ENCODE measurements at places on chromosomes 12 and 14.

DNA sequence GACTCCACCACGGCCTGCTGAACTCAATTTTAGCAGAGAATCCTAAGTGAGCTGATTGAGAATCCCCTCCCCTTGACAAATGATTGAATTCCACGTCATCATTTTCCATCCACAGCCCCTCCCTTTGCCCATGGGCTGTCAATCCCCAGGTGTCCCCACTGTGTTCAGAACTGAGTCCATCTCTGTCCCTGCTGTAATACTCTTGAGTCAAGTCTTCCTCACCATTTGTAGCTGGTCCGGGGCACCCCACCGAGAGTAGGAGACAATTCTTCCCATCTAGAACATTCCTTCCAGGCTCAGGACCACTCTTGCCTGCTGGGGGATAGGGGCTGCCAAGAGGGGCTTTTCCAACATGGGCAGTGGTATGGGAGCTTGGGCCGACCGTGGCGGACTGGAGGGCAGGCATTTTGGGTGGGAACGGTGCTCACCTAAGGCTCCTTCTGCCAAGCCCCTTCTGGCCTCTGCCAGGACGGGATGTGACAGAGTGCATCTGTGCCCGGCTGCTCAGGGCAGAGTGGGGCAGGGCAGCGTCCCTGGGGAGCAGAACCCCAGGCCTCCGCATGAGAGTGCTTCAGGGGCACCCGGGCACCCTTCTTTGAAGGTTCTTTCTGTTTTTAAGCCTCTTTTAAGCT, 218.1 kb upstream of the RTL1 start:
- DNase-seq, result no peak

DNA sequence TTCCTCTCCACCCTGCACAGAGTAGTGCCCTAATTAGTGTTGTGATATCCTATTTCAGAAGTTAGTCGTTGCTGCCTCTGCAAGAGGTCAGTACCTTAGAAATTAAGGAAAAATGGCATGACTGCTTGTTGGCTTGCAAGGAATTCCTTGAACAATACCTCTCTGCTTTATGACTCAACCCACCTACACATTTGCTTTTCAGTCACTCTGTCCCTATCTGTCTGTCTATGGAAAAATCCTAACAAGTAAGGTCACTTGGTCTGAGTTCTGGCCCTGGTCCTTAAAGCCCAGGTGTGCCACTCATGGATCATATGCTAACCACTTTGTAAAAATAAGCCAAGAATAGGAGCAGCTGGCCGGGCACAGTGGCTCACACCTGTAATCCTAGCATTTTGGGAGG, 116.4 kb upstream of the ATF1 start:
- no peak for DNase-seq

- DNase-seq, result no peak
These were observed 2.4 kb downstream of the AGAP2 start for GRCh38 chr12:57735952-57736740.

- no peak for DNase-seq
These were observed 35.3 kb downstream of the TBX3 start for GRCh38 chr12:114648711-114649110.

GRCh38 chr14:34593740-34594375, 36.1 kb downstream of the SNX6 start:
- no peak for DNase-seq

GRCh38 chr14:96748362-96748761, 48.8 kb upstream of the VRK1 start:
- DNase-seq, result no peak

DNA sequence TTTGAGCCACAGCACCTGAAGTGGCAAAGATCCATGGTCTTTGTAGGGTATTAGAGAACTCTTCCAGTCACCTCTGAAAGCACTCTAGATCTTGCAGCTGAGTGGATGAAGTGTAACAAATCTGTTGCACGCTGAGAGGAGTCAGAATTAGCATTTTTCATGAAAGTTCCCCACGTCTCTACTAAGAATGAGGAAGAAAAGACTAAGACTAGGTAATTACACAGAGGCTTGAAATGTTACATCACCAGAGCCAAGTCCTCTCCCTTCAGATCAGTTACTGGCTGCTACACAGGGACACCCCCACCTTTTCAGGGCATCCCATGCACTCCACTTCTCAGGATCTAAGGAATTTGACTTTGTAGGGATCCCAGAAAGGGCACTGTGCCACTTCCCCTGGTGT, 98.6 kb upstream of the FKBP4 start:
- no peak for DNase-seq

GRCh38 chr14:79436335-79436734, 775.0 kb downstream of the DIO2 start:
- DNase-seq, result no peak

DNA sequence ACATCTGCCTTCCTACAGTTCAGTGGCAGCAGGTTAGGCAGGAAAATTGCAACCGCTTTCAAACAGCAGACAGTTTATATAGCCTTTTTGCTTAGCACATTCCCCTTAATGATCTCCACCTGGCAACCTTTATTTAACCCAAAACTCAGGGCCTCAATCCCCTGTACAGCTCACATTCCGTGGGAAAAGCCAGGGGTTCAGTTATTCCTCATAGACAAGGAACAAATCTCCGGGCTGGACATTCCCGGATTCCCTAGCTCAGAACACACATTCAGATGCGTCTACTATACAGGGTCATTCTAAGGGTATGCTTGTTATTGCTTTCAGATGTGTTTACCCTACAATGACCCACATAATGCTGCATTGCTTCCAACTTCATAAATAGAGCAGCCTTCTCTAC, 73.8 kb upstream of the DCN start:
- DNase-seq, result no peak

DNA sequence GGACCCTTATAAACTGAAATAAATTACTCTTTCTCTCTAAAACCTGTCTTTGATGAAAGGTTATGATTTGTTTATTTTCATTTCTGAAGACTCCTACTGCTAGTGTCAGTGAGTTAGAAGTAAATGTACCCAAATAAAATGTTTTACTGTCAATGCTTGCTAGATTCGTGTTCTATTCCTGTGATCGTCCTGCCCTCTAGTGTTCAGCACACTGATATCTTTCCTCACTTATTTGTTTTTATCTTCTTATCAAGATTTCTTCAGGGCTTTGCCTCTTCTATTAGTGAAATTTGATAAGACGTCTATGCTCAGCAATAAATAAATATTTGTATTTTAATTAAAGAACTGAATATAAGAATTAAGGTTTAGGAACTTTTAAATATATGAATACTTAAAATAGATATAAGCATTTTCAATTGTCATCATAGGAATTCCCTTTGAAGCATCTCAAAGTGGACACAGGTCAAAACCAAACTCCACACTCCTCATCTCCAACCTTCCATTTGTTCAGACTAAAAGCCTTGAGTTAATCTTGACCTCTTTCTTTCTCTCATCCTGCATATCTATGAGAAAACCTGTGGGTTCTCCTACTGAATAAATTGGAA, 75.8 kb downstream of the C12orf50 start:
- DNase-seq, result no peak

GRCh38 chr12:6716874-6717437, 6.9 kb upstream of the COPS7A start:
- DNase-seq, result no peak

DNA sequence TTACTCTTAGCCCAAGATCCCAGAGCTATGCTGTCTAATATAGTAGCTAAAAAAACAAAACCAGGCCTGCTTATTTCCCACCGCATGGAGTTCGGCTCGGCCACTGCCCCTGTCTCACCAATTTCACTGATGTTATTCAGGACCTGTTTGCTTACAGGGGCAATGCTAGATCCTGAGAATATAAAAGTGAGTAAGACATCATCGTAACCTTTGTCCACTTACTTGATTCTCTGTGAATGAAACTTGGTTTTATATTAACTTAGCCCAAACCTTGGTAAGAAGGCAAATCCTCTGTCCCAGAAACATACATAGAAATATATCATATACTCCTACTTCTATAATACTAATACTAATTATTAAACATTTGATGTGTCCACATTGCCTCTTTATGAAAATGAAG, 56.6 kb downstream of the RNFT2 start:
- DNase-seq, result no peak

DNA sequence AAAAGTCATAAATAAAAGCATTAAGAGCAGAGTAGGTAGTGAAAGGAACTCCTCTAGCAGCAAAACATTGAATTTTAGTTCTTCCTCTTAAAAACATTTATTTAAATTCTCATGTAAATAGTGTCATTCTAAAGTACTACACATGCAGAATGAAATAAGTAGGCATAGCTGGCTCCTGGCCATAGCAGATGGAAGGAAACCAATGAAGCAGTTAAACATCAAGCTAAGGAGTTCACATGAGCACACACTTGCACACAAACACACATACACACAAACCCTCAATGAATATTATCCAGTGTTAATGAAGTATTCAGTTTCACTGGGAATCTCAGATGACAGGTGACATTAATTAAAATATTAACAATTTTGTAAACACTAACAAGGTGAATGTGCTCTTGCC, 69.3 kb downstream of the SLC35F4 start:
- DNase-seq, result no peak

GRCh38 chr12:89084751-89085150, 267.6 kb downstream of the DUSP6 start:
- no peak for DNase-seq

GRCh38 chr14:77059276-77059915, 30.9 kb upstream of the IRF2BPL start:
- DNase-seq, result no peak

DNA sequence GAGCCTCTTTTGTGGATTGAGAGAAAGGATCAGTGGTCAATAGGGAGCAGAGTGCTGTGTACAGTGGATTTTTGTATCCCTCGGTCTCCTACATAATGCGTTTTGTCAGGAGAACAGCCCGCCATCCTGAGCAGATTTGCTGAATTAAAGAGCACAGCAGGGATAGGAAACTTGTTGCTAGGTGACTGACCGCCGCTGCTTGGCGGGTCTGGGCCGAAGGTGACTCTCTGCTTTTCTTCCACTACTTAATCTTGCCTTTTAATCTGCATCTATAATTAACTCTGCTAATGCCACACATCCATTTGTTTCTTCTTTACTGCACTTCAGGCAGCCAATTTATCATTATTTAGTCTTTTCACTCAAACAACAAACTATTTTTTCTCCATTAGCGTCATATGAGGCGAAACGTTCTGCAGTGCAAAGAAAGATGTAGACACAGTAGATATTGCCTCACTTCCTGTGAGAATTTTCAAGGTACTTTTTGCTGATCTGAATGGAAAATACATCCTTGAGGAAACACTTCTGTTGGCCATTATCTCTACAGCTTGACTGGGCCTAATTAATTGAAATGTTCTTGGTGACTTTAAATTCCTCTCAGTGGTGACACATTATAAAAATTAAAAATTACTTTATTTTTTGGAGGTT, 108.0 kb downstream of the PPM1A start:
- no peak for DNase-seq

GRCh38 chr12:131123817-131124216, 170.1 kb downstream of the ADGRD1 start:
- no peak for DNase-seq

Data from HL-60 (cell line).